ENCODE measurements at places on chromosomes 6 and 20.

- no peak for DNase-seq
Observed at GRCh38 chr6:118890997-118891790, 2.8 kb upstream of the ASF1A start.

DNA sequence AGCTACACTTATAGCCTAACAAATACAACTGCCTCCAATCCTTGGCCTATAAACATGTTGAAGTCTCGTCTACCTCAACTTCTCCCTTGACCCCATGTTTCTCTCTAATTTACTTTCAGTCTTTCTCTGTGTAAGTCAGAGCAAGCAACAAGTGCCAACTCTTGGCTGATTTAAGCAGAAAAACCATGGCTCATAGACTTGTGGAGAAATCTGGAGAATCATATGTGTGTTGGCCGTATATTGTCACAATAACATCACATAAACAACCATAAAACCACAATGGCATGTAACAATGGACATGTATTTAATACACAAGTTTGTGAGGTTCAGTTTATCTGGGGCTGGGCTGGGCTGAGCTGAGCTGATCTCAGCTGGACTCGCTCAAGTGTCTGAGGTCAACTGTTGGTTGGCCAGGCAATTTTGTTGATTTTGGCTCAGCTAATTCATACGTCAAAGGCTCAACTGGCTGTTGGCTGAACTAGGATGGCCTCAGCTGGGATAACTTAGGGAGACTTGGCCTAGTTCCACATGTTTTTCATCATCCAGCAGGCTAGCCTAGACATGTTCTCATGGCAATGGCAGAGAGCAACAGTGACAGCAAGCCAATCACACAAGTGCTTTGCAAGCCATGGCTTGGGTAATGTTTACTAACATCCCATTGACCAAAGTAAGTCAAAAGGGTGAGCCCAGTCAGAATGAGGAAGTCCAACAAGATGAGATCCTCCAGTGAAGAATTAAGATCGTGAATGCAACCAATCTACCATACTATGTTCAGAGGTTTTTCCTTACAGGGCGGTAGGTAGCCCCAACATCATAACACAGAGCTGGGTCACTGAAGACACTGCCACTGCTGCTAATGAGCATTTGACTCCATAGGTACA is 12.9 kb upstream of the TBC1D22B start:
- no peak for DNase-seq

- no peak for DNase-seq
Observed at GRCh38 chr20:38167851-38168760, 3.0 kb upstream of the TGM2 start.

DNA sequence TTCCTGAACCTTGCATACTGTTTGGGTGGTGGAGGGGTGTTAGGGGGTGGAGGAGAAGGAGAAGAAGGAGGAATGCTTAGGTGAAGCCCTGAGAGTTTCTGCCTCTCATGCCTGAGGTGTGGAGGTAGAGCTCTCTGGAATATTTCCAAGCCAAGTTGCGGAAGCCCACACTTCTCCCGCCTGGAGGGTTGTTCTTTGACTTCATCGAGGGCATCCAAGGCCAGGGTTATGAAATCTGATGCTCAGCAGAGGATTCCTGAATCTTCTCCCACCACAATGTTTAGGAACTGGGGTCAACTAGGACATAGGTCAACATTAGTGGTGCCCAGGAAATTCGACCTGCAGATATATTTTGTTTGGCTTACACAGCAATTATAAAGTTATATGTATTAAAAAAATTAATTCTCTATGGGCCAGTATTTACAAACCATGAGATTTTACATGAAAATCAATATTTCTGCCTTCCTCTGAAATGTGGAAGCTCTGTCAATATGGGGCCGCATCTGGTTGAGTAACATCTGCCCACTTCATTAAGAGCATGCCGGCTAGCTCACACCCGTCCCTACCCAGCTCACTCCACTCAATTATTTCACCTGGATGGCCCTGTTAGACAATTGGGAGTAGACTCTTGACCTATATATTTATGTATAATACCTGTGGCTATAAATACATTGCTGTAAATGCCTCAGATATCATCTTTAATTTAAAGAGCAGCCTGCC is 257.1 kb upstream of the ZFP64 start:
- no peak for DNase-seq

DNA sequence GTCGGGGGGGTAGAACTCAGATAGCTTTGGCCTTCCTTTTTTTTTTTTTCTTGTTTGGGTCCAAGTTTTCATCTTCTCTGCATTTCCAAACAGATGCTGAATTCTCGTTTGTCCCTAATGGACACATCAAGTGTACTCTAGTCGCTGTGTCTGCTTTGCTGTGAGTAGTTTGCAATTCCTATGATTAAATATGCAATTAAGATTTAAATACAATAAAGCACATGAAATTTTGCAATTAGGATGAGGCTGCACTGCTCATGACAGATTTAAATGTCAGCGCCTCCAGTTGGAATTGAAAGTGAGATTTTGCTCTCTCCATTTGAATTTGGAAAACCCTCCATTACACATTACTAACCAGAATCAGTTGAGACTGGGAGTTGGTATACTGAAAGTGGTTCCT is 70.4 kb downstream of the PFDN4 start:
- no peak for DNase-seq

DNA sequence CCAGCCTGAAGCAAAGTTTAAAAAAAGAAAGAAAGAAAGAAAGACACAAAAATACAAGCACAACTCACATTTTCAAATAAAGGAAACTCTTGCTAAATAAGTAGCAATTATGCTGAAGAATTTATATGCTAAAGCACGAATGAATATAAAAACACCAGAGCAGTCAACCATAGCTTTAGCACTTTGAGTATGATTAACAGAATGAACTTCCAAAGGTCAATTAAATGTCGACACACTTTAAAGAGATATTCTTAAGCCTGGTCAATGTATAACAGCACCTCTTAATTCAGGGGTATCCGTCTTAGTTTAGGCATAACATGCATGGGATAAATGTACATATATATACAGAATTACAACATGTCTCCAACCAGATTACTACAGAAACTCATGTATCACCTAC is 125.9 kb downstream of the OGFRL1 start:
- no peak for DNase-seq

DNA sequence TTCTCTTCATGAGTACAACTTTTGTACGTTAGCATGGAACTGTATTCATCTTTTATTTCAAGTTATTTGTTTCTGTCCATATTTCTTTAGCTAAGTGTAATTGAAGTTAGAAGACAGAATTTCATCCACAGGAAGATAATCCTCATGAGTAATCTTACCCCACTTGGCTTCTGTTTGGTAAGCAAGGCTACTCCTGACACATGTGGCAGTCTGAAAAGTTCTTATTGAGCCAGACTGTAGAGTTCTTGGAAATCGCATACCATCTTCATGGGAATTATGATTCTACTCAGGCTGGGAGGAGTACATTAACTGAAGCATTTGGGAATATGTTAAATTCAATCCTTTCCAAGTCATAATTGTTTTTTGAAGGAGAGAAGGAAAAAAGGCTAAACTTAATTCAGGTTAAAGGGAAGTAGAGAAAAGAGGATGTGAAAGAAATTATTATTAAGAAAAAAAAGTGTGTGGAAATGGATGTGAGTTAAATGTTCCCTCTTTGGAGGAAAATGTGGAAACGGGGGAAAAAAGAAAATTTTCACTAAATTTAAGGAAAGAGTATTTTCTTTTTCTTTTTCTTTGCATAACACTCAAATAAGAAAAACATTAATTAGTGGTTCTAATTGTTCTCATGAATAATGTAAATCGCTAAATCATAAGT is 41.5 kb upstream of the TENT5A start:
- DNase-seq: no peak

DNA sequence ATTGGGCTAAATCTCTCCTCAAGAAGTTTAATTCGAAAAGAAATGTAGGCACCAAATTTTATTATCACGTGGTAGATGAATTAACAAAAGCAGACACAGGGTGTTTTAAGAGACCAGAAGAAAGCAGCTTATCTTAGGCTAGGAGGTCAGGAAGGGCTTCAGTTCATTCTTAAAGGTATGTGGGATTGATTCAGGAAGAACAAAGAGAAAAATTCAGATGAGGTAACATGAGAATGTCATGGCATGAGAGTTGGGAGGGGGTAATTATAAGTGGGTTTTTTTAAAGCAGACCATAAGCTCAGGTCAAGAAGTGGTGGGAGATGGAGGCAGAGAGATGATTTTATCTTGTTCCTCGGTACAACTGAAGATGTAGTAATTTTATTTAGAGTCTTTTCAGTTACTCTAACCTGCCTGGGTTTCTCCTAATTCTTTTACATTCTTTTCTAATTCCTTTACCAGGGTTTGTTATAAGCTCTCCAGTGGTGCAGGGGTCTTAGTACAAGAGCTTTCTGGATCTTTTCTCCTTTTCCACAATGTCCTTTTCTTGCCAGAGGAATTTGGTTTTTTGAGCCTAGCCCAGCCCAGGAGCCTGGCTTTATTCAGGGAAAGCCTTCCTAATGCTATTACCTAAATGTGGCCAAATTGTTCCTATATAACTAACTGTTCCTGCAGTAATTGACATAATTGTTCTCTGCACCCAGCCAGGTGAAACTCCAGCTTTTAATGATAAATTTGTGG is 474.1 kb upstream of the BTBD3 start:
- DNase-seq: no peak

- no peak for DNase-seq
Observed at GRCh38 chr6:25435416-25435985, 156.3 kb downstream of the CARMIL1 start.

GRCh38 chr20:32466739-32467505 is 108.8 kb downstream of the ASXL1 start:
- DNase-seq: no peak

DNA sequence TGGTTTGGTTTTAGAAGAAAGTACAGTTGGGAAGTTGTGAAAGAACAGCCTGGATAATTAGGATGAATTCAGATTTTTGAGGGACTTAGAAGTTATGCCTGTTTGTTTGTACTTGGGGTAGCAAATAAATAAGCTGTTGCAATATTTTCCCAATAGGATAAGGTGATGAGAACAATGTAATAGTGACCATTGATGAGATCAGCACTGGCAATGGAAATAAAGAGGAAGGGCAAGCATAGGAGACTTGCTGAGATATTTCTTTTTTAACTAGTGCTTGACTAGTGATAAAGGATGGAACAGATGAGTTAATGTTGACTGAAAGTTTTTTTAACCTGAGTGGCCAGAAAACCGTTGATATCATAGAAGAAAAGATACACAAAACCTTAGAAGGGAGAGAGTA is 498.8 kb downstream of the CDKAL1 start:
- DNase-seq: no peak

DNA sequence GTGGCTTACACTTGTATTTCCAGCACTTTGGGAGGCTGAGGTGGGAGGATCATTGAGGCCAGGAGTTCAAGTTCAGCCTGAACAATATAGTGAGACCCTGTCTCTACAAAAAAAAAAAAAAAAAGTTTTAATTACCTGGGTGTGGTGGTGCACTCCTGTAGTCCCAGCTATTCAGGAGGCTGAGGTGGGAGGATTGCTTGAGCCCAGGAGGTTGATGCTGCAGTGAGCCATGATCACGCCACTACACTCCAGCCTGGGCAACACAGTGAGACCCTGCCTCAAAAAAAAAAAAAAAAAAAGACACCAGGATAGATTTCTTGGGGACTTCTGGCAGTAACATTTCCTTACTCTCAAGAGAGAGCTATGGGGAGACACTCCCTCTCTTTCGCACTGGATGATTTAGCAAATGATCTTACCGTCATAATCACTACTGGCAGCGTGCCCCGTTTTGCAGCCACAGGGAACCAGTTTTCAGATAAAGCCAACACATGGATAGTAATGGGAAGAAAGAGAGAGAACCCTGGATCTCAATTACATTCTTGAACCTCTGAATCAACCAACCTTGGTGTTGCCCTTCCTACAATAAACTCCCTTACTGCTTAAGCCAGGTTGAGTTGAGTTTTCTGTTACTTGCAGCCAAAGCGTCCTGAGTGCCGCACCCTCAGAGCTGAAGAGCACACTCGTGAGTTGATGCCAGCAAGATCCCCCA is 18.1 kb upstream of the PTPN1 start:
- no peak for DNase-seq

DNA sequence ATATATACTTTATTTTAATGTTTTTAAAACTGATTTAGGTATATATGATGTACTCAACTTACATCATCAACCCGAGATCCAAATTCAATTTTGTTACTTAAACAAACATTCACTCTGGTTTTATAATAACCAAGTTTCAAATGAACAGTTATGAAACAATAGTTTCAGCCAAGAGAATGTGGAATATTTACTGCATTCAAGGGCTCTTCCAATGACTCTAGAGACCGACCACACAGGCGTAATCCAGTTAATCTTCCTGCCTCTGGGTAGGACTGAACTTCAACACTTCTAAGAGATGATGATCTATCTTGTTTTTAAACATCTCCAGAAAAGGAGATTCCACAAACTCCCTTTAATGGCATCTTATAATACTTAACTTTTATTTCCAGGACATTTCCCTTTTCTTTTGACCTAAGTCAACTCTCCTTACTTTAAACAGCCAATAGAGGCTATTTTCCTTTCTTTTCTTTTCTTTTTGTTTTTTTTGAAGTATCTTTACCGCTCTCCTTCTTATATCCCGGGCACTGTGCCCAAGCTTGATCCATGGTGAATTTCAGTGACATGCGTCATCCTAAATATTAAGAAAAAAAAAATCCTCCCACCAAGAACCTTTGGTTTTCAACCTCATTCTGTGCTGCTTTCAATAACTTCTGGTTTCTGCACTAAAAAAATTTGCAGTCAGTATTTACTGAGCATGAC is 110.1 kb downstream of the KIF13A start:
- DNase-seq: no peak

GRCh38 chr6:135941275-135942025 is 89.9 kb downstream of the PDE7B start:
- no peak for DNase-seq

DNA sequence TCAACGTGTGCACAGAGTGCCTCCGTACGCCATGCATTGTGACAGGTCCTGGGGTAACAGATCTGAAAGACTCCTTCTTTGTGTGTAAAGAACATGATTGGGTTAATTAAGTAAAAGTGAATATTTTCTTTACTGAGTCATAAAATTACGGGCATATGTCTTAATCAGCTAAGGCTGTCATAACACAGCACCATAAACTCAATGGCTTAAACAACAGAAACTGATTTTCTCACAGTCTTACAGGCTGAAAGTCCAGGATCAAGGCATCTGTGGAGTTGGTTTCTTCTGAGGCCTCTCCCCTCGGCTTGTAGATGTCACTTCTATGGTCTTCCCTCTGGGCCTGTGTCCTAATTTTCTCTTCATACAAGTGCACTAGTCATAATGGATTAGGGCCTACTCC is 176.9 kb downstream of the MTFR2 start:
- DNase-seq: no peak

- DNase-seq: no peak
Observed at GRCh38 chr6:40573221-40573620, 13.9 kb downstream of the LRFN2 start.

- DNase-seq: no peak
Observed at GRCh38 chr6:163532526-163533078, 118.1 kb downstream of the QKI start.

- DNase-seq: no peak
Observed at GRCh38 chr6:36550473-36551000, 3.3 kb upstream of the STK38 start.

GRCh38 chr20:63883201-63883593 is 11.7 kb upstream of the DNAJC5 start:
- DNase-seq: no peak

All from activated CD4-positive, alpha-beta T cell treated with anti-CD3 and anti-CD28 coated beads, Interleukin-2, amount 50 U/mL, for 1 hour (primary cell).